ENCODE measurements at places on chromosomes 6 and 20.

DNA sequence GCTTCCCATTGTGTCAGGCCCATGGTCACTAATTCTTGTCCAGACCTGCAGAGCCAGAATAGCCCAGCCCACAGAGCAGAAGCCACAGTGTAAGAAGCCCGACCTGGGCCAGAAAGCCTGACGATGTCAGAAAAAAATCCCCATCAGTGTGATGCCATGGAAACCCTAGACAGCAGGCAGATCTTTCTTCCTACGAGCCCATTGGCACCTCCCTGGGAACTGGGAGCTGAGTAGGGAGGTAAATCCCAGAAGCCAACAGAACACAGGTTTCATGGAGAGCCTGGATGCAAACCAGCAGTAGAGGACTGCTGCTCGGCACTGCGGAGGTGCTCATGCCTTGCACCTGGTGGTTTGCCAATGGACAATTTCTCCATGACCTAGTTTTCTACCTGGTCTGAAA, 82.2 kb upstream of the SLC22A16 start:
- no peak for DNase-seq

DNA sequence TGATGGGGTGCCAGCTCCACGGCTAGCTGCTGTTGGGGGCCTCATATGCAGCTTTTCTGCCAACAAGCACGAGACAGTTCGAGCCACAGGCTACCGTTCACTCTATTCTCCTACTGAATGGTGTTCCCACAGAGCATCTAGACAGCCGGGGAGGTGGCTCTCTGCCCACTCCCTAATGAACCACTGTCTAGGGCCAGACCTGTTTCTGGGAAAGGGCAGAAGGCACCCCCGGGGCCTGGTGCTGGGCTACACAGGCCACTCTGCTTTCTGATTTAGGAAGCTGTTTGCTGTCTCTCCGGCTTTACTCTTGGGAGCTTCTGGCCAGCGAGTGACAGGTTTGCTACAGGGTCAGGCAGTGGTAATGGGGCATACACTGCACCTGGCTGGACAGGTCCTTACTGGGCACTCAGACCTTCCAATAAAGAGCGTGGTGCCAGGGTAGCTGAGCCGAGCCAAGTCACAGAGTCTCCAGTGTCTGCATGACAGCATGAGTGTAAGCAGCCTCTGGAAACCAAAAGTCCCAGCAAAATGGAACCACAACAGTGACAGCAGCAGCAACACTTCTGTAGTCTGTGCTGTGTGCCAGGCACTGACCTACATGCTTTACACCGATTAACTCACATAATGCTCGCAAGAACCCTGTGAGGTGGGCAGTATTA, 8.4 kb downstream of the CCDC167 start:
- DNase-seq = no peak

GRCh38 chr6:1609648-1610496, at the start of gene FOXC1:
Gene FOXC1, plus strand, starts transcription at chr6:1609915. Its CDS starts 531 bp downstream, at chr6:1610446.
- DNase-seq = peak; percentile 87

DNA sequence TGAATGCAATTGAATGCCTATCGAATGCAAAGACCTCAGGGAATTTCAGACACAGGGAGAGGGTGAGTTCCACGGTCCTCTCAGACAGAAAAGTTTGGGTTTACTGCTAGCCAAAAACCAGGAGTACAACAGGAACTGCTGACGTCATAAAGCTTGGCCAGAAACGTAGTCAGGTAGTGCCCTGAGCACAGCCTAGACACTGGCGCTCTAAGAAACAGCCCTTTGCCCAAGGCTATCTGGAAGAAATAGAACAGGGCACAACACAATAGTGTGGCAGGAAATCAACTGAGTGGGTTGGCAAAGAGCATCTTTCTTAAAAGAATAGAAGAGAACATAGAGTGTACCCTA, 58.0 kb downstream of the GFOD1 start:
- no peak for DNase-seq

GRCh38 chr20:13927171-13927570, 63.2 kb downstream of the SEL1L2 start:
- DNase-seq = no peak

GRCh38 chr6:144265390-144265789, 19.7 kb upstream of the UTRN start:
- peak; percentile 44 for DNase-seq

- no peak for DNase-seq
Observed at GRCh38 chr6:15340775-15341174, 94.9 kb downstream of the JARID2 start.

- no peak for DNase-seq
Observed at GRCh38 chr20:43923917-43924316, 9.3 kb downstream of the TOX2 start.

- peak; percentile 31 for DNase-seq
Observed at GRCh38 chr6:73610444-73611275, 43.1 kb downstream of the SLC17A5 start.

- DNase-seq = no peak
Observed at GRCh38 chr20:37394543-37395409, 48.8 kb downstream of the SRC start.

GRCh38 chr20:33181482-33182093, 13.6 kb downstream of the BPIFA2 start:
- no peak for DNase-seq

DNA sequence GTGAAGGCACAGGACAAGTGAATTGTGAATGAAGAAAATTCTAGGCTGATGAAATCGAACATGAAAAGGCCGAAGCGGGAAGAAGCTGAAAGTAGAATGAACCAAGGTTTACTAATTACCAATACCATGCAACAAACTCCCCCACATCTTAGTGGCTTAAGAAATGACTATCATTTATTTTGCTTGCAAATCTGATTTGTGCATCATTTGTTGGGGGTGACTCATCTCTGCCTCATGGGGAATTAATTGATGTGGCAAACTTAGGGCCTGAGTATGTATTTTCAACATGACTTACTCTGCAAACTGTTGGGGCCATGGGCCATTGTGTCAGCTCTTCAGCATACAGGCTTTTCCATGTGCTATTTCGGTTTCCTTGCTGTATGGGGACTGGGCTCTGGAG, 26.8 kb downstream of the PPP1R14C start:
- DNase-seq = peak; percentile 70

DNA sequence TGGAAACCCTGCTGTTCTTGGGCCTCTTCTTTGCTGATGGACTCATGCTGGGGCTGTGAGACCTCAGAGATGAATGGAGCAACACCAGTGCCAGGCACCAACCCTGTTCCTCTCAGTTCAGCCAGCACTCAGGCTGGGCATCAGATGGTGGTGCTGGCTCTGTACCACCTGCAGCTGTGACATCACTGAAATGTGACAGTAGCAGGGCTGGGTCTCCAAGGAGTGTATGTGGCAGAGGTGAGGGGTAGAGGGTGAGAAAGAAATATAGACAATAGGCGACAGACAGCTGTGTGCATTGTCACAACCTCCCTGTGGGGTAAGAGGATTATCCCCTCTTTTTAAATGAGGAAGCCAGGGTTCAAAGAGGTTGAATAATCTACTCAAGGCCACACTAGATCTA, at the start of gene TP53TG5:
TSS of gene TP53TG5 (minus strand) at position 135 of the 400 bp plus-strand sequence. CDS start at position 46, 89 bp downstream.
- DNase-seq = no peak

DNA sequence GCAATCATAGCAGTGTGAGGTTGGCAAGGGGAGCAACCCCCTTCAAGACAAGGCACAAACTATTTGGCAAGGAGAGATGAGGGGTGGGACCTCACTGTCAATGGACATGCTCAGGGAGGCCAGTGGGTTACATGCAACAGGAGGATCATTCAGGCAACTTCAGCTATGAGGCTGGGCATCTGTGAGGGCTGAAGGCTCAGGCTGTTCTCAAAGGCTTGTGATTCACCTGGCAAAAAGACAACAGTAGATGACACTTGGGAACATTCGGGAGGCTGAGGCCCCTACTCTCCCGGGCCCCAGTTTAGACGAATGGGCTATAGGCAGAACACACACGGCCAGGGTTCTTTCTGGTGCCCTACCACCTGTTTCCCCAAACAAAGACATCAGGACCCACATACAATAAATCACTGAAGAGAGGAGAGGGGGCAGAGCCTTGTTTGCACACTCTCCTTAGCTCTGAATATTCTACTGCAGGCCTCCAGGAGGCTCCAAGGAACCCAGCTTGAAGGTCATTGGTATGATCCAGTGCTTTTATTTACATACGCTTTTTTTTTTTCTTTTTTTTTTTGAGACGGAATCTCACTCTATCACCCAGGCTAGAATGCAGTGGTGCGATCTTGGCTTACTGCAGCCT, 7.9 kb downstream of the TUBB start:
- DNase-seq = no peak

DNA sequence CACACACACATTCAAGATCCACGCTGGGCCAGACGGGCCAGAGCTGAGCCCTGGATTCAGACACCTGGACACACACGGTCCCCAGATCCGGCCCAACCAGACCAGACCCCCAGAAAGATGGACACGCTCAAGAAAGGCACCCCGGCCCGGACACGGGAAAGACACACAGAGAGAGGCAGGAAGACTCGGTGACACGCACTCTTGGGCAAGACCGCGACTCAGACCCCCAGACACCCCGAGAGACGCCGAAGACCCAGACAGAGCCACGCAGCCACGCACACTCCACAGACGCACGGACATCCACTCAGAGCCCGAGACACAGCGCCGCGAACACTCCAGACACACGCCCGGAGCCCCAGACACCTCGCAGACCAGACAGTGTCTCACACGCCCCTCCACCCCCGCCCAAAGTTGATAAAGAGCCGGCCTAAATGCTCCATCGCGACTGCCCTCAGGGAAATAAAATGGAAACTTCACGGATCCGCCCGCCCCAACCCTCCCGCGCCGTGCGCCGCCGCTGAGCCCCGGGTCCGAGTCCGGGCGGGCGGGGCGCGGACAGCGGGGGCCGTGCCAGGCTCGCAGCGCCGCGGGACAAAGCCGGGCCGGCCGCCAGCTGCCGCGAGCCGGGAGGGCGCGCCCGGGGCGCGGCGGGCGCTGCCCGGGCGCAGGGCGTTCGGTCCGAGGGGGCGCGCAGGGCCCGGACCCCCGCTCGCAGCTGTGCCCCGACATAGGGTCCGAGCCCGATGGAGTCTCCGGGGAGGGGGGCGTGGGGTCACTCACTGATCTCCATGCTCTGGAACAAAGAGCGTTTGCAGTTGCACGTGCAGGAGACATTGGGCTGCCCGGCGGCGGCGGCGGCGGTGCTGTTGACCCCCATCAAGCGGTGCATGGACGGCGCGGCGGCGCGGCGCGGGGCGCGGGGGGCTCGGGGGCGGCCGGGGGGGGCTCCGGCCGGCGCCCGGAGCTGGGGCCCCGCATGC, 831 bp downstream of the PMEPA1 start:
- no peak for DNase-seq

DNA sequence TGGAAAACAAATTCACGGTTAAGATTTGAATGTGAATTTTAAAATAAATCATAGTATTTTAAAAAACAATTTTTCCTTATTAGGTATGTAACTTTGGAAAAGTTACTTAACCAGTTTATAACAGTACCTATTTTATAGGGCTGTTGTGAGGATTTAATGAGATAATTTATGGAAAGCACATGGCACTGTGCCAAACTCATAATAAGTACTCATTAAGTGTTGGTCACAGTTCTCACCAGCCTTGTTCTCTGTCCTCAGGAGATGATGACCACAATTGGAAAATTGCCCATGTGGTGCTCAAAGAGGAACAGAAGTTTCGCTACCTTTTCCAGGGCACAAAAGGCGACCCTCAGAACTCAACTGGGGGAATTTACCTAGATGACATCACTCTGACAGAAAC, 39.6 kb downstream of the MEP1A start:
- DNase-seq = no peak

DNA sequence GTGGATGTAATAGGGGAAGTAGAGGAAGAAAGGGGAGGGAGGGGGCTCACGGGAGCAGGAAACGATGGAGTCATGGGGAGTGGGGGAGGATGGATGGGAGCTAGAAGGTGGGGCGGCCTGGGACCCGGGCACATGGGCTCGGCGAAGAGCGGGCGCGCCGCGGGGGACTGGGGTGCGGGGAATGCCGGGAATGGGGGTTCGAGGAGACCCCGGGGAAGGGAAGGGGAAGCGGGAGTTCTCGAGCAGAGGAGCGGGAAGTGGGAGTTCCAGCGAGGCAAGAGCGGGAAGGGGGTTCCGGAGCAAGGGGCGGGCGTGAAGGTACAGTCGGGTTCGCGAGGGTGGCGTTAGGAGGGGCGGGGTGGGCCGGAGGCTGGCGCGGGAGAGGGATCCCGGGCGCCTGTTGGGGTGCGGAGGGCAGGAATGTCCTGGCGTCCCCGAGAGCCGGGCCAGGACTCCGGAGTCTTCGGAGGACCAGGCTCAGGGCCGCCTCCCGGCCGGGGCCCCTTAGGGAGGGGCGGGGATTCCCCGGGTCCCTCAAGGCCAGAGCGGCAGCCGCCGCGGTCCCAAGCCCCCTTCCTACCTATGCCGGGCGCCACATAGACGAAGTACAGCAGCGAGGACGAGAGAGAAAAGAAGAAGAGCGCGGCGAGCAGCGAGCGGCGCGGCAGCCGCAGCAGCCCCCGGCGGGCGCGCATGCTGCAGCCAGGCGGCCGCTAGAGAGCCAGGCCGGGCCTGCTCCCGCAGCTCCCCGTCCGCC, 504 bp downstream of the B4GALT5 start:
- no peak for DNase-seq

DNA sequence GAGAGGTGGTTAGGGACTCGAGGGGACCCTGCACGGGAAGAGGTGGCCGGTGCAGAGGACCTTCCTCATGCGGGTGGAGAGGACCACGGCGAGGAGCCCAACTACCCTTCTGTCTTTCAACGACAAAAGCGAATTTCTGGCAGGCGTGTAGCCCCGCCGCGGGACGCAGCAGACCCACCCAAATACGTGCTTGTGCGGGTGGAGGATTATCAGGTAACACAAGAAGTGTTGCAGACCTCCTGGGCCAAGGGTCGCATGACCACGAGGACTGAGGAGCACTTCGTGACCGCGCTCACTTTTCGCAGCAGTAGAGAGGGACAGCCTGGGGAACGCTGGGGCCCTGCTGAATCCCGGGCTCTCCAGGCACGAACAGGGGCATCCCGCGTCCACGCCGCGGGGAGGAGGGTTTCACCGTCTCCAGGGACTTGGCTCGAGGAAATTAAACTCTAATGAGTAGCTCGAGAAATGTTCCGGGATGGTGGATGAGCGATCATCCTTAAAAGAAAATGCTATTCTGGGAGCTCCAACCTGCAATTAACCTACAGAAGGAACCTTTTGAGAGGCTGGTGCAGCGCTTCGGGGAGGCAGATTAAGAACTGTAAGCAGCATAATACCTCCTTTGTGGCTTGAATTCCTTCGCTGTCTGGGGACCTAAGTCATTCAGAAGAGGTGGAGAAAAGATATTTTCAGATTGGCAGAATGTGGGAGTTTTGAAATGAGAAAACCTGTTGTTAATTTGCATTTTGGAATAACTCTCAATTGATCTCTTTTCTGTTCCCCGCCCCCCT, 804 bp downstream of the C6orf141 start:
- no peak for DNase-seq
